Activated CD8-positive, alpha-beta memory T cell treated with anti-CD3 and anti-CD28 coated beads for 4 hours (primary cell): ENCODE measurements at places on chromosomes 5 and 9.

GRCh38 chr5:177455036-177455660, 8.5 kb downstream of the PRR7 start:
- DNase-seq = peak; percentile 82

GRCh38 chr5:90830058-90830457, 271.5 kb downstream of the ADGRV1 start:
- no peak for DNase-seq

DNA sequence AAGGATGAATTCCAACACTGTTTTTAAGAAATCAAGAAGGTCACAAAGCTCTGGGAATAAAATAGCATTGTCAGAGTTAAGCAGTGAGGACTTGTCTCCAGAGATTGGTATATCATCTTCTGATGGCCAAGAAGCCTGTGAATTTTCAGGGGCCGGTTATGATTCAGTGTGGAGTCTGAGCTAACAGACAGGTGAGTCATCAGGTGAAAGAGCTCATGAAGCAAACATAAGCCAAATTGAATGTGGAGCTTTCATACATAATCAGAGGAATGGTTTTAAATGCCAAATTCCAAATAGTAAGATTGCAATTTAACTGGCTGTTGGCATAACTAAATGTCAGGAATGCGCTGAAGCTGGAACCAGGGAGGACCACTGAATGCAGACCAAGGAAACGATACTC, 494.2 kb downstream of the MTRR start:
- no peak for DNase-seq

- no peak for DNase-seq
Observed at GRCh38 chr9:82524407-82524806, 535.8 kb downstream of the SPATA31D1 start.

- no peak for DNase-seq
Observed at GRCh38 chr5:97528941-97529340, 345.9 kb upstream of the RIOK2 start.

DNA sequence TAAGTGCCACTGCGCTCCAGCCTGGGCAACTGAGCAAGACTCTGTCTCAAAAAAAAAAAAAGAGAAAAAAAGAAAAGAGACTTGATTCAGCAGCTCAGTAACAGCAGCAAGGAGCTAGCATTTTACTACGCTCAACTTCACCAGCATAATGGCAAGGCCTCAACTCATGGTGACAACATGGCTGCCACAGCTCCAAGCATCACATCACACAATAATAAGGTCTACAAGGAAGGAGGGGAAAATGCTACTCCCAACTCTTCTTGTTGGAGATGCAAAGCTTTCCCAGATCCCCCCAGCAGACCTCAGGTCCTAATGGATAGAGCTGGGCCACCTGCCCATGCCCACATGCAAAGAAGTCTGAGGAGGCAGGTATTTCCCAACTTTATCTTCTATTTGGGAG, 86.2 kb upstream of the RAPGEF1 start:
- no peak for DNase-seq

- no peak for DNase-seq
Observed at GRCh38 chr5:140243706-140244250, 59.1 kb downstream of the PFDN1 start.

GRCh38 chr5:98464737-98465330, 308.6 kb upstream of the RGMB start:
- DNase-seq = no peak

DNA sequence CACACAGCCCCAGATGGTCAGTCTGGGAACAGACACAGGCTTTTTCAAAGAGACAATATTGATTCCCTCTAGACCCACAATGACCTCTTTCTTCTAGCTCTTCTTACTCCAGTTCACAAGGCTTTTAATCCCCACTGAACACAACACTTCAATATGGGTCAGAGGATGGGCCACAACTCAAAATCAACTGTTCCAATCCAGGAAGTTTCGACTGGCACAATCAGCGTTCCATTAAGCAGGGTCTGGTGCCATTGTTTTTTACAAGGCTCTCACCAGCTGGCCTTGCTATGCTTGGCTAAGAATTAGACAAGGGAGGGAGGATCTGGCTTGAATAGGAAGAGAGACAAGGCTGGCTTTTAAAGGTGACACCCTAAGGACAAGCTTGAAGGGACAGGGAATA, 199.4 kb upstream of the SLC24A2 start:
- DNase-seq = no peak

DNA sequence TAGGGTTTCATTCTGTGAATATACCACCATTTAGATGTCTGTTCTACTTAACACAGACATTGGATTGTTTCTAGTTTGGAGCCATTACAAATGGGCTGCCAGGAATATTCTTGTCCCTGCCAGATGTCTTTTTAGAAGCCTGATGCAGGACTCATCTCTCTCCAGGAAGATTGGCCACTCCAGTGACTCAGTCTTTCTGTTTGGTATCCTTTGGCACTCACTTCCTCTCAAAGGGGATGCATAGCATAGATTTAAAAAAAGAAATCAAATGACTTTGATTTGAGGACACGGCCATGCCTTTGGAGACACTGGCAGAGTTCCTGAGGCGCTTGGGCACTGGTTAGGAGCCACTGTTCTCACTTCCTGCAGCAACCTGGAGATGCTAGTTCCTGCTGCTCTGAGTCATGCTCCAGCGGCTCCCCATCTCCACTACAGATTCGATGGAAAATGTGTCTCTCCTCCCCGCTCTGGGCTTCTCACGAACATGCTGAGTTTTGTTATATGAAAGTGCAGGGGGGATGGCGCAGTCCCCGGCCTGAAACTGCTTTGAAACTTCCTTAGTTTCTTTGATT, 3.5 kb upstream of the ZNF366 start:
- DNase-seq = no peak

DNA sequence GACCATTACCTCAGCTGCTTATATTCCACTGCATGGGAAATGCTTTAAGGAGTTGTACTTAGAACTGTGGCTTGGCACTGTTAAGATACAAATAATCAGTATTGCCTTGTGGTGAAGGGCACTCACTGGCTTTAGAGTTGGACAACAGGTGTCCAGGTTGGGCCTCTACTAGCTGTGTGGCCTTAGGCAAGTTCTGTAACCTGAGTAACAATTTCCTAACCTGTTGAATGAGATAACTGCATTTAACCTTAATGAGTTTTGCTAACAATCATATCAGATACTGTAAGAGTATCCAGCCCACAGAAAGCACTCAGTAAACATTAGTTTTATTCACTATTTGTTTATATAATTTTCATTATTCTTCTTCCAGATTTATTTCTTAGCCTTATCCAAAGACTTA, 17.2 kb upstream of the HK3 start:
- DNase-seq = no peak

DNA sequence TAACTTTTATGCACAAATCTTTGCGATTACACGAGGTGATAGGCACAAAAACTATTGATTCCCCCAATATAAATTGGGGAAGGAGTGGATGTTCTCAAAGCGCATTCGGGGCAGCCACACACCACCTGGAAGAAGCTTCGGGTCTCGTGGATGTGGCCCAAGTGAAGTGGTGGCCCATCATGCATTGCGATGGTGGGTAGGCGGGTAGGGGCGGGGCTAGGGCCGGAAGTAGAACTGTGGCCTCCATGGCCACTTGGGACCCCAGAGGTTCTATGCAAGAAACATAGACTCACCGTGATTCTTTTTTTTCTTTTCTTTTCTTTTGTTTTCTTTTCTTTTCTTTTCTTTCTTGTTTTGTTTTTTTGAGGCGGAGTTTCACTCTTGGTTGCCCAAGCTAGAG, 86.4 kb upstream of the SLC44A1 start:
- no peak for DNase-seq

DNA sequence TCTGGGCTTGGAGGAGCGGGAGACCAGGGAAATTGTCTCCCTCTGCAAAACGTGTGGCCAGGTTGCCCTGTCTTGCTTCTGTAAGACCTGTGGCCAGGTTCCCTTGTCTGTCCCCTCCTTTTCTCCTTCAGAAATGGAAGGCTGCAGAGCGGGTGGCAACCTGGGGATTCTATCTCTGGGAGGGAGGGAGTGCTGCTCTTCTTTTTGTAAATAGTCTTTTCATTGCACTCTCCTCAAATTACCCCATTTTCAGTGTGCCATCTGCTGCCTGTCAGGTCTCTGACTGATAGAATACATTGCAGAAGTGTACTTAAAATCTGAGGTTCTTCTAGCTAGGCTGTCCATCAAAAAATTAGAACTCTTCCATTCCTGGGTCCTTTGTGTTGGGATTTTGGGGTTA, 126.0 kb downstream of the GABRB2 start:
- no peak for DNase-seq

- no peak for DNase-seq
Observed at GRCh38 chr5:134561871-134562296, 36.4 kb downstream of the JADE2 start.

- DNase-seq = no peak
Observed at GRCh38 chr9:6055216-6055615, 39.8 kb upstream of the RANBP6 start.

- DNase-seq = no peak
Observed at GRCh38 chr5:43997647-43998272, 391.5 kb downstream of the FGF10 start.

- no peak for DNase-seq
Observed at GRCh38 chr5:125325488-125326149, 579.2 kb upstream of the ZNF608 start.

GRCh38 chr5:95599252-95599651, 20.6 kb upstream of the GPR150 start:
- no peak for DNase-seq

- peak; percentile 87 for DNase-seq
Observed at GRCh38 chr9:34637356-34638137, at the start of gene SIGMAR1. Gene SIGMAR1 (minus strand): TSS chr9:34637787. CDS start chr9:34637697, 90 bp downstream.

GRCh38 chr5:149221326-149221725, 50.3 kb upstream of the AFAP1L1 start:
- no peak for DNase-seq

GRCh38 chr5:117812861-117813260, 1175.5 kb downstream of the DTWD2 start:
- DNase-seq = no peak

- DNase-seq = no peak
Observed at GRCh38 chr5:138179277-138179857, 455 bp downstream of the KIF20A start.

- DNase-seq = no peak
Observed at GRCh38 chr5:99460701-99461100, 531.9 kb upstream of the CHD1 start.

GRCh38 chr5:31531543-31531887, 378 bp downstream of the DROSHA start:
- no peak for DNase-seq

- DNase-seq = no peak
Observed at GRCh38 chr9:72485821-72486593, 35.4 kb upstream of the TMC1 start.

DNA sequence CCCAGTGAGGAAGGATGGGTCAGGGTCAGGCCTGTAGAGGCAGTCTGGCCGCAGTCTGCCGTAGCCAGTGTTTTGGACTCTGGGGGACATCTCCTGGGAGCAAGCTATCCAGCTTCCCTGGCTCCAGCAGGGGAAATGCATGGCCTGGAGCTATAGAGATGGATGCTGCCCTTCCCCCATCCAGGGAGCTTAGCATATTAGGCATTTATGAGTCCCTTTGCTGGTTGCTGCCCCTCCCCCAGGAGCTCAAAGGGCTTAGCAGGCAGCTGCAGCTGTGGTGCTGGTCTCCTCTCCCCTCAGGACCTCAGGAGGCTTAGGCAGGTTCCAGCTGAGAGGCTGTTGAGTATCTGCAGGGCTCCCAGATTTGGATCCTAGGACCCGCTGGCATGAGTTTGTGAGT, 1158.7 kb downstream of the DTWD2 start:
- no peak for DNase-seq

DNA sequence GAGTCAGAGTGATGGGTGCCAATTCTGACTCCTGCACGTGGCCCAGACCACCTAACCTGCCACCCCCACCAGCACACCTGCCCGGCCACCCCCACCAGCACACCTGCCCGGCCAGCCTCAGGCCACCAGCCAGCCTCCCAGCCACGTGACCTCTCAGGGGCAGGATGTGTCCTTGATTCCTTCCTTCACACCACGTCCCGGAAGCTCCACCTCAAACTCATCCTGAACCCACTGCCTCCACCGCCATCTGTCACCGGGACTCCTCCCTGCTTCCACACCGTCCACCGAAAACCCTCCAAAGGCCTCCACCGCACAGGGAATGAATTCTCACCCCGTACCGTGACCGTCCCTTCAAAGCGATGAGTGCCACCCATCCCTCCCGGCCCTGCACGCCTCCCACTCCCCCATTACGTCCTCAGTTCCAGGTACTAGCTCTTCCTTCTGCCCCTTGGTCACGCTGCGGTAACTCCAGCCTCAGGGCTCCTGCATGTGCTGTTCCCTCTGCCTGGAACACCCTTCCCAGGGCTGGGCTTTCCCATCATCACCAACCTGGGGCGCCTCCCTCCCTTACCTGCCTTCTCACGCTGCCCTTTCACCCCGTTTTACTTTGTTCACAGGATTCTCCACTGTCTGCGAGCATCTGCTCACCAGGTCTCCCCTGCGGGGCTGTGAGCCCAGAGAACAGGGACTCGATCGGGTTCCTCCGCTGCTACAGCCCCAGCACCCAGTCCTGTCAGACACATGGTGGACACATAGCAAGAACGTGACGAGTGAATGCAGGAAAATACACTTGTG, 82.9 kb downstream of the ADAMTS2 start:
- no peak for DNase-seq

GRCh38 chr9:105055917-105056316, 128.0 kb upstream of the ABCA1 start:
- DNase-seq = no peak

DNA sequence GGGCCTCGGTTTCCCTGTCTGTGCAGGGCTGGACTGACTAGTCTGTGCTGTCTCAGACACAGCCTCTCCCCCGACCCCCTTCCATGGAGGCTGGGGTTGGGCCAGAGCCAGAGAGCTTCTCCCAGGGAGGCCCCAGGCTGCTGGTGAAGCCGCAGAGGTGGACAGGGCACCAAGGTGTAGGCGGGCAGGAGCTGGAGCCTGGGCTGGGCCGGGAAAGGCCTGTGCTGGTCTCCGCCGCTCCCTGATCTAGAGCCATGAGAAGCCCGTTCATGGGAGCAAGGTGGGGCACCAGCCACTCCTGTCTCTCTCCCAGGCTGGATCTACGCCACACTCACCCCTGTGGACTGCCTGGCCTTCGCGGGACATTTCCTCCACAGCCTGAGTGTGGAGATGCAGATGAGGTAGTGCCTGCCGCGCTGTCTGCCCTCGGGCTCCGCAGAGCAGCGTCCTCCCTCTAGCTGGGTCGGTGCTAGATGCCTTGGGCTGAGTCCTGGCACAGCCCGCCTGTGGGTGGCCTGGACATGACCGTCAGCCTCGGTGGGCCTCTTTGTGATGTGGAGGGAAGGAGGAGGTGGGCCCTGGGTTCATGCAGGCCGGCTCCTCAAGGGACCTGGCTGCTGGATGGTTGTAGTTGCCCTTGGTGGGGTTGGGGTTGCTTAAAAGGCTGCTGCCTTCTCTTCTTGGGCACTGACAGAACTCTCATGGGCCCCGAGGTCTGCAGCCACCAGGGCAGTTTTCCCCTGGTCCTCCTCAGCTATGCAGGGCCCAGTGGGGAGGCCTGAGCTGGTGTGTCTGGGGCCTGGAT, 79.4 kb downstream of the PHF2 start:
- no peak for DNase-seq

DNA sequence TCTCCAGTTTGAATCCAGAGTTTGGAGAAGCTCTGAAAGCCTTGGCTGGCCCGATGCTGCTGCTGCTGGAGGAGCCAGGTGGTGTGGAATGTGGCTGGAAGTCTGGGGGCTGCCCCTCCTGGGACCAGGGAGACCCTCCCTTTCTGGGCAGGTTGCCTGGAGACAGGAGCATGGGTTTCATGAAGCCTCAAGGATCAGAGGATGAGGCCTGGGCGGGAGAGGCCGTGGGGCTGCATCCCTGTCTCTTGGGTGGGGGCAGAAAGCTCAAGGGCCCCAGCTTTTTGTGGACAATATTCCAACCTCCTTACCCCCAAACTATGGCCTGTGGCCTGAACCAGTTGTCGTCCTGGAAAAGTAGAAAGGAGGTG, 10.1 kb downstream of the FGF18 start:
- no peak for DNase-seq

GRCh38 chr9:92476962-92477361, 5.3 kb downstream of the ASPN start:
- no peak for DNase-seq
